ENCODE measurements at places on chromosomes 11 and 22.

DNA sequence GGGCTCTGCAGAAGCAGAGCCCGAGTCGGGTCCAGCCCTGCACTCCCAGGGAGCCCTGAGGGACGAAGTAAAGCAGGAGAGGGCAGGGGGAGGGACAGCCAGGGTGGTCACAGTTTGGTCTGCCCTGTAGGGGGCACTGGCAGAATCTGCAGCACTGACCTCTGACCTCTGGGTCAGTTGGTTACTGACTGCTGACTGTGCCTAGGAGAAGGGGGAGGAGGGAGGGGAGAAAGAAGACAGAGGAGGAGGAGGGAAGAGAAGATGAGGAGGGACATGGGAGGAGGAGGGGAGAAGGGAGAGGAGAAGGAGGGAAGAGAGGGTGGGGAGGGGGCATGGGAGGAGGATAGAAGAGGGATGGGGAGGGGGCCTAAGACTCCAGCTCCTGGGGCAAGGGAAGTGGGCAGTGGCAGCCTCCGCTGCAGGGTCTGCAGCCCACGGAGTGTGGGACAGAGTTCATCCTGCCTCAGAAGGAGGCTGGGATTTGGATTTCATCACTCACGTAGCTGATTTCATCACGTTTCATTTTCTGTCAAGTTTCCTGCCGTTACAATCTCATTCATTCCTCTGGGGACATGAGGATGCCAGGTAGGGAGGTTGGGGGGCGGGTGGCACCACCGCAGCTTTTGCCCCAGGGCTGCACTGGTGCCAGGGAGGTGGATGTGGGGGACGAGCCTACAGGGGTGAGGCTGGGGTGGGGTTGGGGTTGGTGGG is 55.2 kb downstream of the FLRT1 start:
- no peak for DNase-seq

- no peak for DNase-seq
Measured at GRCh38 chr22:27911330-27911729, 7.7 kb downstream of the PITPNB start.

- no peak for DNase-seq
Measured at GRCh38 chr11:69562302-69562701, 78.7 kb upstream of the CCND1 start.

- DNase-seq = no peak
Measured at GRCh38 chr11:97364047-97364446, 974.2 kb downstream of the JRKL start.

DNA sequence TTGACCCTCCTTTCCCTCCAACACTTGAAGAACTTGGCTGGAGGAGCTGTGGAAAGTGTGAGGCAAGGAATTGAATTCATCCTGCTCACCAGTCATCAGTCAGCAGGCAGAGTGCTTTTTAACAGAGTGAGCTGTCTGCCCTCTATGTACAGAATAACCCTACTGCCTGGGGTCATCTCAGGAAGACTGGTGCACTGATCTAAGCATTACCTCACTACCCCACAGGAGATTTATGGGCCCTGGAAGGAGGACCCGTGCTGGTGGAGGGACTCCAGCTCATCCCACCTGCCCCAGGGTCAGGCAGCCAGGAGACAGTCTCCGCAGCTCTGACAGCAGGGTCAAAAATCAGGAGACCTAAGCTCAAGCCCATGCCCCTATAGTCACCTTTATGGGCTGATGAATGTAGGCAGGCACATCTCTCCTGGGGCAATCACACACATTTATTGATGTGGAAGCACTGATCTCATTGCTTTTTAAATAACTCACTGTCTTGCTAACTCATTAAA is 270.8 kb upstream of the SESN3 start:
- no peak for DNase-seq

GRCh38 chr11:104614117-104614680 is 284.1 kb downstream of the CASP12 start:
- no peak for DNase-seq
